Stomach (tissue), 19 donors: ENCODE measurements at places on chromosomes 13 and 19. TPM values are rescaled to one million over a fixed set of nuclear protein-coding genes. Genes with fewer than 3 reads are reported as not detected.

HCST gene
- total RNA-seq = not detected

SPTBN4 gene
- total RNA-seq = 2.6 TPM

SPHK2 gene
- 29.2 TPM for total RNA-seq

CERS4 gene
- 60.7 TPM for total RNA-seq

COMP gene
- not detected for total RNA-seq

MEDAG gene
- 23.9 TPM for total RNA-seq

SERTAD3 gene
- 32.5 TPM for total RNA-seq

ZNF540 gene
- total RNA-seq = 16.5 TPM

KLK4 gene
- not detected for total RNA-seq

ZNF471 gene
- 9.0 TPM for total RNA-seq

ZNF649 gene
- 5.8 TPM for total RNA-seq

ZNF599 gene
- 1.9 TPM for total RNA-seq

ACER1 gene
- total RNA-seq = not detected

MAP4K1 gene
- 12.9 TPM for total RNA-seq

KCTD4 gene
- not detected for total RNA-seq

CCL25 gene
- total RNA-seq = not detected

FFAR1 gene
- total RNA-seq = not detected

ZNF559 gene
- 31.8 TPM for total RNA-seq

UPF3A gene
- 20.4 TPM for total RNA-seq

ZNF667 gene
- not detected for total RNA-seq

CRLF1 gene
- total RNA-seq = 12.6 TPM
